Effector memory CD4-positive, alpha-beta T cell (primary cell): ENCODE measurements at places on chromosomes 11 and 22.

GRCh38 chr22:36546932-36547331, 18.0 kb upstream of the EIF3D start:
- H3K27ac ChIP-seq = no peak overlapping the region

- no peaks in the 10 kb centered on the region for H3K36me3 ChIP-seq
- no peaks in the 10 kb centered on the region for H3K27me3 ChIP-seq
- no peaks in the 10 kb centered on the region for H3K4me1 ChIP-seq
- no peak overlapping the region for H3K27ac ChIP-seq
These were observed 40.6 kb downstream of the OR4D9 start for GRCh38 chr11:59551659-59552521.

- no peaks in the 10 kb centered on the region for H3K27me3 ChIP-seq
- no peak overlapping the region for H3K4me3 ChIP-seq
- H3K4me1 ChIP-seq = no peaks in the 10 kb centered on the region
- DNase-seq = no peak
- no peaks in the 10 kb centered on the region for H3K36me3 ChIP-seq
These were observed 110.0 kb downstream of the KIRREL3 start for GRCh38 chr11:126890561-126890960.

GRCh38 chr22:49216579-49216978, 611.1 kb downstream of the BRD1 start:
- H3K27ac ChIP-seq = no peak overlapping the region
- DNase-seq = no peak
- H3K4me3 ChIP-seq = no peak overlapping the region
- no peaks in the 10 kb centered on the region for H3K36me3 ChIP-seq
- H3K27me3 ChIP-seq = no peaks in the 10 kb centered on the region
- H3K4me1 ChIP-seq = no peaks in the 10 kb centered on the region

- no peaks in the 10 kb centered on the region for H3K4me1 ChIP-seq
- DNase-seq = no peak
- no peak overlapping the region for H3K4me3 ChIP-seq
- H3K27me3 ChIP-seq = no peaks in the 10 kb centered on the region
- no peaks in the 10 kb centered on the region for H3K36me3 ChIP-seq
These were observed 33.7 kb downstream of the ME3 start for GRCh38 chr11:86638673-86639072.

DNA sequence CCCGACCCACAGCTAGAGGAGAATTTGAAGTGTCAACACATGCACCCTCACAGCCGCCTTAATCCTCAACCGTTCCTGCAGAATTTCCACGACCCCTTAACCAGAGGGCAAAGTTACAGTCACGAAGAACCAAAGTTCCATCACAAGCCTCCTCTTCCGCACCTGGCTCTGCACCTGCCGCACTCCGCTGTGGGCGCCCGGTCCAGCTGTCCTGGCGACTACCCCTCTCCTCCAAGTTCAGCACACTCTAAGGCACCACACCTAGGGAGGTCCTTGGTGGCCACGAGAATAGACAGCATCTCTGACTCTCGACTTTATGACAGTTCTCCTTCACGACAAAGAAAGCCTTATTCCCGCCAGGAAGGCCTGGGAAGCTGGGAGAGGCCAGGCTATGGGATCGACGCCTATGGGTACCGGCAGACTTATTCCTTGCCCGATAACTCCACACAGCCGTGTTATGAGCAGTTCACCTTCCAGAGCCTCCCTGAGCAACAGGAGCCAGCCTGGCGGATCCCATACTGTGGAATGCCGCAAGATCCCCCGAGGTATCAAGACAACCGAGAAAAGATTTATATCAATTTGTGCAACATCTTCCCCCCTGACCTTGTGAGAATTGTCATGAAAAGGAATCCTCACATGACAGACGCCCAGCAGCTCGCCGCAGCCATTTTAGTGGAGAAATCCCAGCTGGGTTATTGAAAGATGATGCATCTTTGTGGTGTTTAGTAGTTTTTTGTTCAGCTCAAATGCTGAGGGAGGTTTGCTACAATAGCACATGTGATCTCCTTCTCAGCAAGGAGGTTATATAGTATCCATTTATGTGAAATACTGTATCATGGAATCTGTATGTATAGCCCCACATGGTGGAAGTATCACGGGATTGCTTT, 72.1 kb downstream of the ZC3H12C start:
- DNase-seq = no peak
- H3K4me1 ChIP-seq = no peaks in the 10 kb centered on the region
- H3K36me3 ChIP-seq = no peaks in the 10 kb centered on the region
- no peak overlapping the region for H3K27ac ChIP-seq

DNA sequence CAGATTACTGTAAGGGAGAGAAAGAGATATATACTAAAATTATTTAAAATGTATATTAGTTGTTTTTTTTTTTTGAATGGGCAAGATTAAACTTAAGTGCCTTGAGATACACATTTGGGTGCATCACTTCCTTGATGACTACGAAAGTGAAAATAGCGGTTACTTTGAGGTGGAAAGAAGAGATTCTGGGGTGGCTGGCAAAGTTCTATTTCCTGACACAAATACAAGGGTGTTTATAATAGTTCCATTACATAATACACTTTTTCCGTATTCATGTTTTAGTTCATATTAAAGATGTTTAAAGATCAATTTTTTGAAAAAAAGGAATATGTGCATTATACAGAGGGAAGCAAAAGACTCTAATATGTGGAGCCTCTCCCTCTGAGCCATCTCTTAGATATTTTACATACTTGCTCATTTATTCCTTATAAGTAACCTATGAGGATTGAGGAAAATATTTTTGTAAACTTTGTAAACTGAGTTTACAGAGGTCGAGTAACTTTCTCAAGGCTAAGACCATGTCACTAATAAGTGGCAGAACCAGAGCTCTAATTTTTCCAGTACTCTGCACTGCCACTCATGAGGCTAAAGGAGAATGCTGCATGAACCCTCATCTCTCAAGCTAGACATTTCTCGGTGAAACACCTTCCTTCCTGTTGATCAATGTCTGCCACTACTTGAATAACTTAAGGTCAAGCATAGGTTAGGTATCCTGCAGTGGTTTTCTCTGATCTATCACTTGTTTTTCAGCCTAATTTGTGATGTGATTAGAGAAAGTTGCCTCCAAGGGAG, 58.6 kb downstream of the DDIAS start:
- peak overlapping the region; percentile 71 for H3K27ac ChIP-seq
- H3K4me1 ChIP-seq = peaks cover 36% of the 10 kb centered on the region
- no peaks in the 10 kb centered on the region for H3K36me3 ChIP-seq
- H3K4me3 ChIP-seq = peak overlapping the region; percentile 7
- no peaks in the 10 kb centered on the region for H3K27me3 ChIP-seq
- no peak for DNase-seq

DNA sequence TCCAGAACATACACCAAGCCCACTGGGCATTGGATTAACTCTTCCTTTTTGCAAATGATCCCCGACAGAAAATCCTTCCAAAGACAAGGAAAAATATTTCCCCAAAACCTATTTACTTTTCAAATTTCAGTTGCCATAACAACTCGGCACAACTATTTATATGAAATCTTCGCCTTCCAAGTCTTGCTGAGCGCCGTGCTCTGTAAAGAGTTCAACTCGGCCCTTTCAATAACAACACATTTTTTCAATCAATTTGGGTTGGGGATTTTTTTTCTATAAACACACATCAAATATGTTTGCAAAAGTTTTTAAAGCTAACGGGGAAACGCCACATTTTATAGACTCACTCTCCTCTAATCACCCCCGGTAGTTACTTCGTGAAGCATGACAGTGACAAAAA, 333.8 kb downstream of the MN1 start:
- H3K36me3 ChIP-seq = no peaks in the 10 kb centered on the region
- H3K4me3 ChIP-seq = no peak overlapping the region
- no peaks in the 10 kb centered on the region for H3K4me1 ChIP-seq
- H3K27ac ChIP-seq = no peak overlapping the region
- DNase-seq = no peak

DNA sequence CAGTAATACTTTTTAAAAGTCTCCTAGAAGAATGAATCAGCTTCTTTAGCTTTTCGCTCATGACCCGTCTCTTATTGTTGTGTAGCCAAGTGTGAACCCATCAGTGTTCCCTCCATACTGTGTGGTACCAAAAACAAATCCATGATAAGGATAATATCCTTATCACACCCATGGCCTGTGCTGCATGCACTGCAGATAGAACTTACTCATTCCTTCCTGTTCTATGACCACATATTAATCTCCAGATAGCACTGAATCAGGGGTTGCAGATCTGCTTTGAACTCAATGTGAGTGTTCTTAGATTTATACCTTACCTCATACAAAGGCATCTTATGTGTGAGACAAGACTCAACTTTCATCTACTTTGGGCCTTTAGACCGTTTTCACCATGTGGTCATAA, 373.4 kb downstream of the JRKL start:
- H3K27ac ChIP-seq = no peak overlapping the region
- H3K36me3 ChIP-seq = no peaks in the 10 kb centered on the region

- H3K36me3 ChIP-seq = peaks cover 6% of the 10 kb centered on the region
- no peak for DNase-seq
- peaks cover 11% of the 10 kb centered on the region for H3K4me1 ChIP-seq
- no peak overlapping the region for H3K27ac ChIP-seq
- H3K4me3 ChIP-seq = peak overlapping the region; percentile 30
- no peaks in the 10 kb centered on the region for H3K27me3 ChIP-seq
These were observed 22.6 kb downstream of the RTN4RL2 start for GRCh38 chr11:57482782-57483561.

- H3K4me3 ChIP-seq = no peak overlapping the region
- DNase-seq = no peak
- H3K4me1 ChIP-seq = no peaks in the 10 kb centered on the region
- no peaks in the 10 kb centered on the region for H3K27me3 ChIP-seq
These were observed 323.3 kb upstream of the ZC3H12C start for GRCh38 chr11:109769858-109770257.

- H3K36me3 ChIP-seq = no peaks in the 10 kb centered on the region
- no peaks in the 10 kb centered on the region for H3K27me3 ChIP-seq
- no peaks in the 10 kb centered on the region for H3K4me1 ChIP-seq
- H3K4me3 ChIP-seq = no peak overlapping the region
- DNase-seq = no peak
- H3K27ac ChIP-seq = no peak overlapping the region
These were observed 77.0 kb downstream of the DDIAS start for GRCh38 chr11:82978422-82979099.

- no peak for DNase-seq
- H3K27ac ChIP-seq = no peak overlapping the region
- peaks cover 6% of the 10 kb centered on the region for H3K4me1 ChIP-seq
- H3K4me3 ChIP-seq = no peak overlapping the region
- no peaks in the 10 kb centered on the region for H3K27me3 ChIP-seq
These were observed 5.2 kb upstream of the ZP1 start for GRCh38 chr11:60862171-60862570.

DNA sequence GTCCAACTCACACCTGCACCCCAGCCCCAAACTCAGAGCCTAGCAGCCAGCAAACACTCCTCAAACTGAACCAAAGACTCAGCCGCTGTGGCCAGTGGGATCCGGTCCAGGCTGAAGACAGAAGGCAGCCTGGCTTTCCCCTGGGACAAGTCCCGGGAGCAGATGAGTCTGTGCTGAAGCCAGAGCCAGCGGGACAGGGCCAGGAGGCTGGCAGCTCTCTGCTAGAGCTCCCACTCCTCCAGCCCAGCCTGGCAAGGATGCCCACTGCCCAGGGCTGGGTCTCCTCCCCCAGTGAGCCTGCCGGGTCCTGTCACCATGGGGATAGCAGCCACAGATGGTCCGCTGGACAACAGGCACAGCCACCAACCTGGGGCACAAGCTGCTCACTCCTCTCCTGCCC, 42.9 kb upstream of the PRR5 start:
- H3K36me3 ChIP-seq = no peaks in the 10 kb centered on the region
- no peaks in the 10 kb centered on the region for H3K27me3 ChIP-seq
- no peak for DNase-seq
- H3K4me1 ChIP-seq = peaks cover 7% of the 10 kb centered on the region
- no peak overlapping the region for H3K27ac ChIP-seq

GRCh38 chr22:36901411-36902142, 11.9 kb upstream of the CSF2RB start:
- DNase-seq = no peak
- H3K4me1 ChIP-seq = no peaks in the 10 kb centered on the region
- H3K27ac ChIP-seq = no peak overlapping the region
- H3K4me3 ChIP-seq = no peak overlapping the region
- peaks cover 4% of the 10 kb centered on the region for H3K27me3 ChIP-seq
